Suppressor macrophage treated with lipopolysaccharide for 1 hour (primary cell): ENCODE measurements at places on chromosomes 7 and 10.

DNA sequence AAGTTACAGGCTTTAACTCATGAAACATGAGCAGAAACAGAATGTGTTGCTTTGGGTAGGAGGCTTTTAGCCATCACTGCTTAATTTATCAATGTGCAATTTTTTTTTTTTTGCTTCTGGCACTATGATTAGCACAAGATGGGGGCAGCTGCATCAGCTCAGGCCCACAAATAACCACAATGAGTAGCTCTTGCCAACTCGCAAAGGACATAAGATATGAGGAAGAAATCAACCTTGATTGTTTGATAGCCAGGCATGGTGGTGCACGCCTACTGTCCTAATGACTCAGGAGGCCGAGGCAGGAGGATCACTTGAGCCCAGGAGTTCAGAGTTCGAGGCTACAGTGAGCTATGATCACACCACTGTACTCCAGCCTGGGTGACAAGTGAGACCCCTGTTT, 12.3 kb downstream of the NOD1 start:
- DNase-seq, result no peak

DNA sequence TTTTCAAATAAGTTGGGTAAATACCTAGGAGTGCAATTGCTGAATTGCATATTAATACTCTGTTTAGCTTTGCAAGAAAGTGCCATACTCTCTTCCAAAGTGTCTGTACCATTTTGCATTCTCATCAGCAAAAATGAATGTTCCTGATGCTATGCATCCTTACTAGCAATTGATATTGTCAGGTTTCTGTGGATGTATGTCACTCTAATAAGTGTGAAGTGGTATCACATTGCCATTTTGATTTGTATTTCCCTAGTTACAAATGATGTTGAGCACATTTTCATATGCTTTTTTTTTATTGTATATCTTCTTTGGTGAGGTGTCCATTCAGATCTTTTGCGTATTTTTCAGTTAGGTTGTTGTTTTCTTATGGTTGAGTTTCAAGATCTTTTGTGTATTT, 230.4 kb upstream of the MAGI2 start:
- DNase-seq, result no peak

DNA sequence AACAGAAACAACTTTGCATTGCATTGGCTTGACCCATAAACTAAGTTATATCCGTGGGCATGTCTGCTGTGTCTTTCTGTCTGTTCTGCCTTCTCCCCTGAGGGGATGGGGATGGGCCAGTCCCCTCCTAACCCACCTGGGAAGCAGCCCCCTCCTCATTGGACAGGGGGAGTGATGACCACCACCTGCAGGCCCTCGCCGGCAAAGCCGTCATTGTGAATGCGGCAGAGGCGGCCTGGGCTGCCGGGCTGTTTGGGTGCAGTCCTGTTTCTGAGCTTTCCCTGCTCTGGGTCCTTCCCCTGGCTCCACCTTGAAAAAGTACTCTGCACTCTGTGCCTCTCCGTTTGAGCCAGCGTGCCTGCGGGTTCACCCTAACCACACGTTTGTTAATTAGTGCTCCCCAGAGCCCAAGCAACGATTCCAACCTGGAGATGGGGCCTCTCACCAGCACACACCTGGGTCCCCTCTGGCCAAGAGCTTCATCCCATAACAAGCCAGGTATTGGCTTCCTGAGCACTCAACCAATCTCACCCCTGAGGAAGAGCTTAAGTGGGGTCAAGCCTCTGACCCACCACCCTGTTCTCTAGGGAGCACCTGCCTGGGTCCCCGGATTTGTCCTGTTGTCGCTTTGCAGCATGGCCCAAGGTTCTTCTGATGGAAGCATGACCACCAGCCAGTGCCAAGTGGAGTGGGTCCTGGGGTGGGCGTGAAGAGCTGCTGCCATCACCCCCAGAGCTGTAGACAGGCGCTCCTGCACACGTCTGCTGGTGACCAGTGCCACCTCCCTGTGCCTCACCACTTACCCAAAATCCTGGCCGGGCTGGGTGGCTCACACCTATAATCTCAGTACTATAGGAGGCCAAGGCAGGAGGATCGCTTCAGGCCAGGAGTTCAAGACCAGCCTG, 39.4 kb upstream of the ZMIZ2 start:
- DNase-seq, result no peak

DNA sequence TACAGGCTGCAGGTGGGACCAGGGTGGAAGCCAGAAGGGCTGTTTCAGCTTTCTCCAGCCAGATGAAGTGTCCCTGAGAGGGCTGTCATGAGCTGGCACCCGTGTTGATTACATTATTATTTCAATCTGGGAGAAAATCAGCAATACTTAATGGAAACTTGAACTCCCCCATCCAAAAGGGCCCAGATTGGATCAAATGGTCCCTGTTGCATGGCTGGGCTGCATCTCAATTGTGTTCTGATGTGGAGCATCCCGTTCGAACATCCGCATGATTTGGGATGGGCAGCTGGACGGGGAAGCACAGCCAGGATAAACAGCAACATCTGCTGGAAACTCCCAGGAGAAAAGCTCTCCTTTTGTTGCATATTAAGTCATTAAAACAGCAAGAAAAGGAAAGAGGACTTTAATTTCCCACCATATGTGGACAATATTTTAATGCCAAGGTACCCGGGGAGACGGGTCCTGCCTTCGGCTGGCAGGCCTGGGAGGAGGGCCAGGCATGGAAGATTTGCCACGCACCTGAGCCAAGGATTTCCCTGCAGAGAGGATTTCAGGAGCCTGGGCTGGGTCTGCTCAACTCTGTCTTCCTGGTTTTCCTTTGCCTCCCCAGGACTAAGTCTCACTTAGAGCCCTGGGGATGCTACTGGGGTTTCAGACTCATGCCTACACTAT, 52.4 kb downstream of the NPTX2 start:
- no peak for DNase-seq

DNA sequence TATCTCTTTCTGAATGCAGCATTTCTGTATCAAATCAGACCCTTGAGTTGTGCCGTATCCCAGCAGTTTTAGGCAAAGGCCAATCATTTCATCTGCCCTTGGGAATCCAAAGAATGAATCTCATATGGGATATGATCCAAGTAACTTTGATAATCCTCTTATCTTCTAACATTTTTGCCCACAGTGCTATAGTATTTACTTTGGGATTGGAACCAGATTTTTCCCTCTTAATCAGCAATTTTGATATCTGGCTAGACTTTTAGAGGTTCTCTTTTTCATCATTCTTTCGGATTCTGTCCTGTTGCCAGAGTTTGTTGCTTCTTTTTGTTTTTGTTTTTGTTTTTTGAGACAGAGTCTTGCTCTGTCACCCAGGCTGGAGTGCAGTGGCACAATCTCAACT, 118.0 kb downstream of the NRF1 start:
- DNase-seq, result no peak
